ENCODE measurements at places on chromosomes 13 and 19.

DNA sequence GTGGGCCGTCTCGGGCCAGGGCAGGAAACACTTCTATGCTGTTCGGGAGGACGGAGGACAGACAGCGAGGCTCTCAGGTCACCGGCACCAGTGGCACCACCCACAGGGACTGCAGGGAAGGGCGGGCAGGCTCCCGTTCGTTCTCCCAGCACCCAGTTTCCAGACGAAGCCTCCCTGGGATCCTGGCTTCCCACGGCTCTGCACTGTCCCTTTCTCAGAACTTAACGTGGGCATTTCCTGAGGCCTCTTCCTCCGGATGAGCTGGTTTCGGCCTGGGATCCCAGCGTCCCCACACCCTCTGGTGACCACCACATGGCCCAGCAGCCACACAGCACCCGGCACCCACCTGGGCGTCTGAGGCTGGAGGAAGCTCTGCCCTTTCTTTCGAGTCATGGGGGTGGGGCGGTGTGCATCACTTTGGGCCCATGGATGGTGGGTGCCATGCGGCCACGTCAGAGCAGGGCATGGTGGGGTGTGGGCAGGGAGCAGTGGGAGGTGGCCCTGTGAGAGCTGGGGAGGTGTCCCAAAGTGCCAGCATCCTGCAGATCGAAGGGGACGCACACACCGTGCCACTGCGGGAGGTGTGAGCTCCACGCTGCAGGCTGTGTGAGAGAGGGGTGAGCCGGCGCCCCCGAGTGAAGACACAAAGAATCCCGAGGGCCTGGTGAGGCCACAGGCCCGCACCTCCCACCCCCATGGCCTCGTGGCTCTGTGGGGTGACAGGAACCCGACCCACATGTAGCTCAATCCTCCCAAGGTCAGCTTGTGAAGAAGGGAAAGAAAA lies 38.7 kb upstream of the GRTP1 start:
- DNase-seq, result no peak

- DNase-seq, result no peak
These were observed 99.4 kb upstream of the SERP2 start for GRCh38 chr13:44273991-44274770.

- no peak for DNase-seq
These were observed 11.6 kb upstream of the CEACAM3 start for GRCh38 chr19:41784743-41785142.

GRCh38 chr13:25165663-25166062 lies 6.4 kb downstream of the AMER2 start:
- DNase-seq, result no peak

DNA sequence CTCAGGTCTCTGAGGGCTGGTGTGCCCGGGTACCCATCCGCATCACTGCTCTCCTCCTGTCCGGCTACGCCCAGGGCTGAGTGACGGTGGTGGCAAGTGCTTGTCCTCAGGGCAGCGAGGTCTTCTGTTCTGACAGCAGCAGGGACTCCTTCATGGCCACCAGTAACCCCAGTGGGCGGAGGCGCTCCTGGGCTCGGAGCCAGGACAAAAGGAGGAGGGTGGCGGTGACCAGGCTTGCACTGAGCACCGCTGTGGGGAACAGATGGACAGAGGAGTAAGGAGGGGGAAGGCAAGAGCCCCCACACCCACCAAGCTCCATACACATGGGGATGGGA lies 5.8 kb downstream of the CD320 start:
- DNase-seq, result peak; percentile 32

DNA sequence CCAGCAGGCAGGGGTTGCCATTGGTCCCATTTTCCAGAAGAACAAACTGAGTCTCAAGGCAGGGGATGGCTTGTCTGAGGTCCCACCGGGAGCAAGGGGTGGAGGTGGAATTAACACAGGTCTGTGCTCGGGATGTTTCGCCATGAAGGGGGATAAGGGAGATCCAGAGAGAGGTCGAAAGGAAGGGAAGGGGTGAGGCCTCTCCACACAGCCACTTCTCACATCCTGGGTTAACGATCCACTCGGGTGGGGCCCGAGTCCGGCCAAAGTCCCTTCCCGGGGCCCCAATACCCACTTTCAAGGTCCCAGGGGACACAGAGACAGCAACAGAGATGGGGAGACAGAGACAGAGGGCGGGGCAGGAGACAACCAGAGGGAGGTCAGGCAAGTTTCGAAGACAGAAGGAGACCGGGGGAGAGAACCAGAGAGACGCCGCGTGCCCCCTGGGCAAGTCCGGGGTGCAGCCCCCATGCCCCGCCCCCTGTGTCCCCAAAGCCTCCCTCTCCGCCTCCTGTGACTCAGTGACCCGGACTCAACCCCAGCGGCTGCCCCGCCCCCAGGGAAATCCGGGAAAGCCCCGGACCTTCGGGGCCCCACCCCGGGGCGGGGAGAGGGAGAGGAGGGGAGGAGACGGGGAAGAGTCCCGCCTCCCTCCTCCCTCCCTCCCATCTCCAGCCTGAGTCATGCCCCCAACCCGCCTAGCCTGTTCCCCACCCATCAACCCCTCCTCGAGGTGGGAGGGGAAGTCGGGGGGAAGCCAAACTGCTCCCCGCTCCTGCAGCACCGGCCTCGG lies 1.4 kb upstream of the BCL3 start:
- peak; percentile 98 for DNase-seq

- no peak for DNase-seq
These were observed 48.0 kb upstream of the TPP2 start for GRCh38 chr13:102548811-102549210.

- no peak for DNase-seq
These were observed 219.4 kb downstream of the NHLRC3 start for GRCh38 chr13:39257642-39258041.

- DNase-seq, result no peak
These were observed 3.2 kb upstream of the ADAT3 start for GRCh38 chr19:1901940-1902404.

DNA sequence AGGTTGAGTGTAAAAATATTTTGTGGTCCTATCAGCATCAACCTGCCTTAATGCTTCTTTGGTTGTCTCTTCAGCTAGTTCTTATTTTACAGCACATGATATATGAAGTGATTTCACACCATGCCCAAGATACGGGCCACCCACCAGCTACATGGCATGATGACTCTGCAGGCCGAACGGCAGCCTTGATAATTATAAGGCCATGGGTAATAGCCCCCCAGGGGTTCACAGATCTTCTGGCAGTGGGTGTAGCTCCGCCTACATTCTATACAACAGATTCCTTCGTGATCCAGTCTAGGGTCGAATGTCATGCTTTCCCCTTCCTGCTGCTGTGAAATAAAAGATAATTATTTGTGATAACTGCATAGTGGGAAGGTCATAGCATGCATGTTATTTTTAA lies 36.1 kb downstream of the CNMD start:
- no peak for DNase-seq

- DNase-seq, result no peak
These were observed 2.1 kb downstream of the PRMT1 start for GRCh38 chr19:49678985-49679770.

DNA sequence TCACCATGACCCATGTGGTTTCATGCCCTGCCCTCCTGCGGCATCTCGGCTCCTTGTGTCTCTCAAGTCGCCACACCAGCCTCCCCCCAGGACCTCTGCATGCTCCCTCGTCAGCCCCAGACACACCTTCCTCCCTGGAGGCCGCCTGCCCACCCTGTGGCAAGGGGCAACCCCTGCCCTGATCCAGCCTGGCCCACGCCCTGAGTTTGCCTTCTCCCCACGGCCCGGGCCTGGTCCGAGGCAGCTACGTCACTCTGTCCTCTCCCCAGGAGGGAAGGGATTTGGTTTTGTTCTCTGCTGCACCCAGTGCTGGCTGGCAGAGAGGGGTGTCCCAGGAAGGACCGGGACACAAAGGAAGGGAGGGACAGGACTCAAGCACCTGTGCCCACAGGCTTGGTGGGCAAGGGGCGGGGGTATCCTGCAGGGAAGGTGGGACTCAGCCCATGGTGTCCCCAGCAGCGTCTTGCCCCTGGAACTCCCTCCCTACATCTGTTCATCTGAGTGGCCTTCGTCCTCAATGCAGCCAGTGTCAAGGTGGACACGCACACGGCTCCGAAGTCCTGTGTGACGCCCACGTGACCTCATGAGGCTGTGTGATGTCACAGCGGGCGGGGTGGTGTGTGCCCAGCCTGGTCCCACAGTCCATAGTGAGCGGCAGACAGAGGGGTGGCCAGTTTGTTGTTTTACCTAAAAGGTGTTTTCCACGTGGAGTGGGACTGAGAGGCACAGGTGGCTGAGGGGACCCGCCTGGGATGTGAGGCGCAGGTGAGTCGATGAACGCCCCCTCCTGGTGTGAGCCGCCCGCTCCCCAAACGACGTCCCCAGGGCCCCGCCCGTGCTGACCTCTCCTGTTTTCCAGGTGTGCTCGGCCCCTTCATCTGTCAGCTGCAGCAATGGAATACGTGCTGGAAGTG lies at the start of gene TEX29:
Gene TEX29, plus strand, starts transcription at position 645 of the 914 bp plus-strand sequence. Its CDS starts 249 bp downstream, at position 894.
- no peak for DNase-seq

GRCh38 chr19:15293781-15294491 lies 38.4 kb downstream of the BRD4 start:
- no peak for DNase-seq

DNA sequence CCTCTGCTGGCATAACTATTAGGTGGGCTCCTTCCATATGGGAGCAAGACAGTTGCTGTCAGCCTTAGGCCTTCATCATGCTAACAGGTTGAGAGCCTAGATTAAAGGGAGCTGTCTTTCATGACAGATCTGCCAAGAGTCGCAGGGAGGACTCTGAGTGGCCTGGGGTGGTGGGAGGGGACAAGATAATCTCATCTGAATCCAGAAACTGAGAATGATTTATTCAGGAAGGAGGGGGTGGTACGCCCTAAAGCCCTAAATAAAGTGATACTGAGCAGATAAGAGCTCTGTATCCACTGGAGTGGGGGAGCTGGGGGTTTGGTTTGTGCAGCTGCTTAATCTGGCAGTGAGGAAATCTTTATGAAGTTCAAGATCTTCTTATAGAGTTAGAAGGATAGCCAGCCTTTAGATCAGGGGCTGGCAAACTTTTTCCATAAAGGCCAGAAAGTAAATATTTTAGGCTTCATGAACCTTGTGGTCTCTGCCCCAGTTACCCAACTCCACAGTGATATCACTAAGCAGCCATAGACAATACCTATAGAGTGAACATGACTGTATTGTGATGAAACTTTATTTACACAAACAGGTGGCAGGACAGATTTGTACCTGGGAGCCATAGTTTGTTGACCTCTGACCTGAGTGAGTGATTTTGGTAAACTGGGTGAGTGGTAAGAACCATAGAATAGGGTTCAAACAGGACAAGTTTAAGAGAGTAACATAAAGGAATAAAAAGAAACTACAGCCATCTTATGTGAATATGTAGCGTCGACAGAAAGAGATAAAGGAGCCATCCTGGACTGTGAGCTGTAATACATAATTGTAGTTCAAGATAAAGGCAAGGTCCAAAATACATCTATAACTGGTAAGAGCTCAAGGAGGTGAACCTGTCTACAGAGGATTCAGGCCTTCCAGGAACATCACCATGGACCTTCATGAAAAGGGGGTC lies 9.8 kb upstream of the STK24 start:
- DNase-seq, result no peak

GRCh38 chr19:19655051-19655594 lies 8.4 kb downstream of the ATP13A1 start:
- DNase-seq, result no peak

DNA sequence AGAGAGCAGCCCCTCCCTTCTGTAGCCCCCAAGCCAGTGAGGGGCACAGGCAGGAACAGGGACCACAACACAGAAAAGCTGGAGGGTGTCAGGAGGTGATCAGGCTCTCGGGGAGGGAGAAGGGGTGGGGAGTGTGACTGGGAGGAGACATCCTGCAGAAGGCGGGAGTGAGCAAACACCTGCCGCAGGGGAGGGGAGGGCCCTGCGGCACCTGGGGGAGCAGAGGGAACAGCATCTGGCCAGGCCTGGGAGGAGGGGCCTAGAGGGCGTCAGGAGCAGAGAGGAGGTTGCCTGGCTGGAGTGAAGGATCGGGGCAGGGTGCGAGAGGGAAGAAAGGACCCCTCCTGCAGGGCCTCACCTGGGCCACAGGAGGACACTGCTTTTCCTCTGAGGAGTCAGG lies 4.2 kb downstream of the KLK3 start:
- DNase-seq, result peak; percentile 61

- no peak for DNase-seq
These were observed 25.0 kb upstream of the PLEKHF1 start for GRCh38 chr19:29640231-29640630.

DNA sequence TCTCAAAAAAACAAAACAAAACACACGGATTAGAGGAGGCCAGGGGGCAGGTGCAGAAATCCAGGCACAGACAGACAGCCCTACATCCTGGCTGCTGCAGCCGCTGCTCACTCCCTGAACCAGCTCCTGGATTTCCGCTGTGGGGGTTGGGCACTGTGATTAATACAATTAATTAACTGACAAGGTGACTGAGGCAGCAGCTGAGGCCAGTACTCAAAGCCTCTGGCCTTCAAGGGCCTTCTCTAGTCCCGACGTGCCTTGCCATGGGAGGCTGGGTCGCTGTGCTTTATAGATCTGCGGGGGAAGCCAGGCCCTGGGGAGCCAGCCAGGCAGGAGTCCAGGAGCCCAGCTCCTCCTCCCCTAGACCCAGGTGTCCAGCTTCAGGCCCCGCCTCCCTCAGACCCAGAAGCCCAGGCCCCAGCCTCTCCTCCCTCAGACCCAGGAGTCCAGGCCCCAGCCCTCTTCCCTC lies 4.6 kb downstream of the NECTIN2 start:
- DNase-seq, result no peak

GRCh38 chr19:16726916-16727315 lies 7.3 kb downstream of the NWD1 start:
- no peak for DNase-seq

DNA sequence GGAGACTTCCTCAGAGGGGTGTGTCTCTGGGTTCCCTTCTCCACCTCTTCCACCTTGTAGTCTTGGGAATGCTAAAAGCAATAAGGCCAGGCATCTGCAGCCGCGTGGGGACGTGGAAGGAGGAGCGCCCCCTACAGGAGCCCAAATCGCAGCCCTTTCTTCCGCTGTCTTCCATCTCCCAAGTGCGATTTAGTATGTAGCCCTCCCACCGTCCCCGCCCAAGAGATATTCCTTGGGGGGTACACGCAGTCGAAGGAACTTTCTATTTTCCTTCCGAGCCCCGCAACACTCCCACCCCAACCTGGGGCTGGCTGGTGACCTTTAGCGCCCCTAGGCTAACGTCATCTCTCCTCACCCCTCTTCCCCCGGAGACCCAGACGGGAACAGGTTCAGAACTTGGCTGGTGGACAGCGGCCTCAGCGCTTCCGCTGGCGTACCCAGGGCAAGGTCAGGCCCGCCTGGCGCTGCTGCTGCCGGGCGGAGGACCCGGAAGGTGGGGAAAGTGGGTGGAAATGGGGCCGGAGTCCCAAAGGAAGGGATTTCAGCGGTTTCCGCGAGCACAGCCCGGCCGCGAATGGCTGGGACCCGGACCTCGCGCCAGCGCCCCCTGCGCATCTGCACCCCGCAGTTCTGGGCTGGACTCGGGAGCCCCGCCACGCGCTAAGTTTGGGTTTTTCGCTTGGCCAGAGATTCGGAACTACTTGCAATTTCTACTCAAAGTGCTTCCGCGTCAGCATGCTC lies 2.1 kb upstream of the PCDH8 start:
- DNase-seq, result peak; percentile 79

DNA sequence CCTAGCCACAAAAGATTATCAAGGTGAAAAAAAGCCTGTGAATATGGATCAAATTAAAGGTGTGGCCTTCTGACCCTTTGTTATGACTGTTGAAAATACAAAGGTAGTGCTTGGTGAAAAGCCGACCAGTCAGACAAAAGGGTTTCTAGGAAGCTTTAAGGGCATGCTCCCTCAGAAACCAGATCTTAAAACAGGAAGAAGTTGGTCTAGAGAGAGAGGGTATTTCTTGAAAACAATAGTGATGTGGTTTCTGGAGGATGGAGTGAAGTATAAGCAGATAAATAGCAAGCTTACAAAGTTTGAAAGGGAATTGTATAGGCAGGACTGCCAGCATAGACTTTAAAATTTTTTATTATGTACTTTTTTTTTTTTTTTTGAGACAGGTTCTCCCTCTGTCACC lies 5.0 kb upstream of the EID2 start:
- no peak for DNase-seq

Data from left colon (tissue), 2 donors.